ENCODE measurements at places on chromosomes 1 and 21. TPM values are rescaled to one million over a fixed set of nuclear protein-coding genes. Genes with fewer than 3 reads are reported as not detected.

Gene NEXN
- 2.5 TPM for total RNA-seq

Gene NUP210L
- total RNA-seq = not detected

Gene SMPDL3B
- 0.19 TPM for total RNA-seq

Gene PPIAL4G
- not detected for total RNA-seq

Gene USP21
- 12.2 TPM for total RNA-seq

Gene FAM167B
- total RNA-seq = 0.57 TPM

Gene SPRR4
- total RNA-seq = not detected

Gene KRTAP10-11
- total RNA-seq = not detected

Gene OLIG2
- 3.8 TPM for total RNA-seq

All from A375 (cell line).